Fibroblast of skin of left biceps (primary cell): ENCODE measurements at places on chromosomes 13 and 19.

DNA sequence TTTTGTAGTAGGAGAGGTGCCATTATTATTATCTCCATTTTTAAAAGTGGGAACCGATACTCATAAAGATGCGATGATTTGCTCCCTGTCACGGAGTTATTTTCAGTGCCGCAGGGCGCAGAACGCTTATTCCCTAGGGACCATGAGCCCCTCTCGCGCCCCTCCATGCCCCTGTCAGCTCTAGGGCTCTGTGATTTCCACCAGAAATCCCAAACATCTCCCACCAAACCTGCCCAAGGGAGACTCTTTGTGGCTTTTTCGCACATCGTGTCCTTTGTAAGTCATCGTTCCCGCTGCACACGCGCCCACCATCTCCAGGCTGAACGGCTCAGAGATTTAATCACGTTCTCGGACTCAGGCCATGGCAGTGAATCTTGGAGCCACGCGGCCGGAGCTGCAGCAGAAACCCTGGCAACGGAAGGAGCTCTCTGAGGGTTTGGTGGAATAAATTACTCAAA lies 105.1 kb downstream of the DNAJC15 start:
- DNase-seq = no peak

GRCh38 chr13:77184455-77184854 lies 142.4 kb downstream of the MYCBP2 start:
- DNase-seq = no peak

DNA sequence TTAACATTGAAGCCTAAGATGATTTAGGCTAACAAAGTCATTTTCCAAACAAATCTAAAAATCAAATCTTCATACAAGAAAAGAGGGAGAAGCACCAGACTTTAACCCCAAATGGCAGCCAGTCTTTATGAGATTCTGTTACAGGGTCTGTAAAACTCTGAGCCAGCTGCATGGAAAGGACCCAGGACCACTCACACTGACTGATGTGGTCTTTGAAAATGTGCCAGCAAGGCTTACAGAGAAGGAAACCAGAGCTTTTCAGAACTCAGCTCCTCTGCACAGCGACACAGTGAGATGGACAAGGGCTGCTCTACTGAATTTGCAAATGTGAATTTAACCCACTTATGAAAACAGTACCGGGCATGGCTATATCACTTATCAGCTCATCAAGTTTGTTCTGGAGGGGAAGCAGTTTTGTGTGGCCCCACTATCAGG lies 98.8 kb upstream of the SERP2 start:
- DNase-seq = no peak

DNA sequence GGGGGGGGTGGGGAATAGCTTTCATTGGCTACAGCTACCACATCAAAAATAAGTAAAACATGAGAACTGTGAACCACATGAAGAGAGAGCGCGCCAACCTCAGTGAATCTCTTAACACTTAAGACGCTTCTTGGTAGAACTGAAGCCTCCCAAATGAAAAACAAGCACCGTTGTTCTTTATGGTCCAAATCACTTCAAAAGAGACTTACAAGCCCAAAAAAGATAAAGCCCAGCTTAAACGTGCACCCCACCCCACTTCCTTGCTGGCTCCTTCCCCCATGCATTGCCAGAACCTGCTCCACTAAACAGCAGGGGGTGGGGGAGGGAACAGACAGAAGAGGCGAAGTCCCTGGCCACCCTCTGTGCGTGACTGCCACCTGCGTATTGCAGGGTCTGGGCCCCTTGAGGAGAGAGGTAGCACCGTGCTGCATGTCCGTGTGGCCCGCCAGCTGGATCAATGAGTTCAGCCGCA lies 479.1 kb downstream of the FOXO1 start:
- DNase-seq = no peak

DNA sequence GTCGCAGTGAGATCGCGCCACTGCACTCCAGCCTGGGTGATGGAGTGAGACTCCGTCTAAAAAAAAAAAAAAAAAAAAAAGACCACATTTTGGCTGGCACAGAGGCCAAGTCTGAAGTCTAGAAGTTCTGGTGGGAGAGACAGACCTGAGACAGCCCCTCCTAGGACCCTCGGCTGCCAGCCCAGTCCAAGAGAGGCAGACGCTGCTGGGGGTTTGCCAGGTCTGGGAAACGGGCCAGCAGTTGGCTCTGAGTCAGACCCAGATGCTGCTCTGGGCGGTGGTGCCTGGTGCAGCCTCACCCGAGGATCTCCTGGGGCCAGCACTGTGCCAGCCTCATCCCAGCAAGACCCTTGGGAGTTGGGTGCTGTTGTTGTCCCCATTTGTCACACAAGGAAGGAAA lies 5.8 kb downstream of the FCHO1 start:
- no peak for DNase-seq

DNA sequence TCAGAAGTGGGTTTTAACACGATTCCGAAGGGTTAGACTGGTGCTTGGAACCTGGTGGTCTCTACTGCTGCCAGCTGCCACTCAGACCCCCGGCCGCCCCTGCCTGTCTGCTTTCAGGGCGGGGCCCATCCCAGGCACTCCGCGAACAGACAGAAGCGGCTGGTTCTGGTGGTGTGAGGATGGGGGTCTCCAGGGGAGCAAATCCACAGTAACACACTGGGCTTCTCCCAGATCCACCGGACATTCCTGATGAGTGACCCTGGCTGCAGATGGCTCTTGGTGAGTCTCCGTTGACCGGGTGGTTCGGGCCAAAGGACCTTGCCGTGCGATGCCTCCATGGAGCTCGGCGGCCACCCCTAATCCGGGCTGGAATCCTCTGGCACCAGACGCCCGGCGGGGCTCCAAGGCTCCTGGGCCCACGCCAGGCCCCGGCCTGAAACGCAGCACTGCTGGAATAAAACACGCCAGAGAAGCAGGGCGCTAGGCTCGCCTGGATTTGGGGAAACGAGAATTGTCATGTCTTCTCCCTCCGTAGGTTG lies 2.1 kb upstream of the PTBP1 start:
- no peak for DNase-seq

- no peak for DNase-seq
Observed at GRCh38 chr13:113650275-113650674, 7.7 kb downstream of the ATP4B start.

DNA sequence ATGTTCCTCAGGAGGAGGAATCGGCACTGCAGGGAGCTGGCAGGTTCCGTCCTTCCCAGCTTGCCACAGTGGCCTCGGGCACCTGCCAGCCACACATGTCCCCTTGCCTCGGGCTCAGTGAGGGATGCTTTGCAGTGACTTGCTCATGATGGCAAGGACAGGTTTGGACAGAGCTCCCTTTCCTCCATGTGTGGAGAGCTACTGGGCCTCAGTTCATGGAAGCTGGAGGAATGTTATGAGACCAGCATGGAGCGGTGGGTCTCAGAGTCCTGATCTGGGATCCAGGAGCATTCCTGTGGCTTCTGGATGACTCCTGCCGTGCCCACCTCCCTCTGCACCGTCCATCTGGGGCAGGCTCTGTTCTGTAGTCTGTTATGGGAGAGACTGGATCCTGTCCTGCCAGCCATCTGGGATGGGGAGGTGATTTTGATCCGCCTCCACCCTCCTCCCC lies 59.2 kb downstream of the SIPA1L3 start:
- no peak for DNase-seq

- no peak for DNase-seq
Observed at GRCh38 chr13:46639033-46639981, 86.3 kb downstream of the LRCH1 start.

DNA sequence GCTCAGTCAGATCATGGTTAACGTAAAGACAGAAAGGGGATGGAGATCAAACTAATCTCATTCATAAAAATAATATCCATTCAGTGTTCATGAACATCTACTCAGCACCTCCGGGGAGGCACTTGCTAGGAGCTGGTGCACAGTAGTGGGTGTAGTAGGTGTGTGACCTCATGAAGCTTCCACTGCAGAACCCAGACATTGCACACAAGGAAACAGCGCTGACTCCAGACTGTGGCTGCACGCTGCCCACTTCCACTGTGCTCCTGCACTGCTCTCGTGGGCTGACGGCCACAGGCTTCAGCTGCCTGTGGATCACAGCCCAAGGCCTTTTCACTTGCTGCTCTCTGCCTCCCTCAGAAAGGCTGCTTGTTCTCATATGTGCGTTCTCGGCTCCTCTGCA lies 214.4 kb upstream of the ZNF507 start:
- no peak for DNase-seq
